ENCODE measurements at places on chromosomes 2 and 18.

DNA sequence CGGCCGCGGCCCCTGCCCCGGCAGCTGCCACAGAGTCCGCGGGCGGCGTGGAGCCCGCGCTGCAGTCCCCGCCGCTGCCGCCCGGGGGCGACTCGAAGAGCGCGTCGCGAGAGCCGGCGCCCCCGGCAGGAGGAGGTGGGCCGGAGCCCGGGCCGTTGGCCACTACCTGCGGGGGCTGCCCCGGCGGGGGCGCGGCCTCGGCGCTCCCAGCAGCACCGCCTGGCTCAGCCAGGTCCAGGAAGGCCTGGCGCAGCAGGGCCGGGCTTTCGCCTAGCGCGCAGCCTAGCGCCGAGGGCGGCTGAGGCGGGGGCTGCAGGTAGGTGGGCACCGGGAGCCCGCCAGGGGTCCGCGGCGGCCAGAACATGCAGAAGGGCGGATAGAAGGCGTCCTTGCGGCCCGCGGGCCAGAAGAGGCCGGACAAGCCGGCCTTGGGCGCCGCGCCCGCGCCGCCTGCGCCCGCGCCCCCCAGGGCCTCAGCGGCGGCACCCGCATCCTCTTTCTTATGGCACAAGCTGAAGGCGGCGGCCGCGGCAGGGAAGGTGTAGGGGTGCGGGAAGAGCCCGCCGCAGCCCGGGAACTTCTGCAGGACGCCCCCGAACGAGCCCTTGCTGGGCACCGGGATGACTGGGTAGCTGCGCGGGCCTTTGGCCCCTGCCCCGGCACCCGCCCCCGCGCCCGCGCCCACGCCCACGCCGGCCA lies 3.9 kb downstream of the SKOR2 start:
- DNase-seq: no peak

- no peak for DNase-seq
Observed at GRCh38 chr2:8421658-8422449, 260.0 kb upstream of the ID2 start.

DNA sequence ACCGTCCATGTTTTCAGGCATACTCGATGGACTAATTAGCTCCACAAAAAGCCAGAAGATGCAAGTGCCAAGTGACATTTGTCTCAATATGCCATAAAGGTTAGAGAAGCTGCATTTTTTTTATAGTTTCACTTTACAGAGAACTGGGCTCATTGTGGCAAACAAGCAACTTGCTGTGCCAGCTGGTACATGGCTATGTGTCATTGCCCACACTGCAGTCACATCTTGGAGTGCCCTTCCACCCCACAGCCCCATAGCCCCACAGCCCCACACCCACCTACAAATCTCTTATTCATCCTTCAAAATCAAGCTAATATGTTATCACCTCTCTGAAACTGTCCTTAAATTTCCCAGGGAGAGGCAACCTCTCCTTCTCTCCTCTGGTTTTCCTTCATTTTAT lies 451.9 kb downstream of the ARHGAP15 start:
- no peak for DNase-seq

DNA sequence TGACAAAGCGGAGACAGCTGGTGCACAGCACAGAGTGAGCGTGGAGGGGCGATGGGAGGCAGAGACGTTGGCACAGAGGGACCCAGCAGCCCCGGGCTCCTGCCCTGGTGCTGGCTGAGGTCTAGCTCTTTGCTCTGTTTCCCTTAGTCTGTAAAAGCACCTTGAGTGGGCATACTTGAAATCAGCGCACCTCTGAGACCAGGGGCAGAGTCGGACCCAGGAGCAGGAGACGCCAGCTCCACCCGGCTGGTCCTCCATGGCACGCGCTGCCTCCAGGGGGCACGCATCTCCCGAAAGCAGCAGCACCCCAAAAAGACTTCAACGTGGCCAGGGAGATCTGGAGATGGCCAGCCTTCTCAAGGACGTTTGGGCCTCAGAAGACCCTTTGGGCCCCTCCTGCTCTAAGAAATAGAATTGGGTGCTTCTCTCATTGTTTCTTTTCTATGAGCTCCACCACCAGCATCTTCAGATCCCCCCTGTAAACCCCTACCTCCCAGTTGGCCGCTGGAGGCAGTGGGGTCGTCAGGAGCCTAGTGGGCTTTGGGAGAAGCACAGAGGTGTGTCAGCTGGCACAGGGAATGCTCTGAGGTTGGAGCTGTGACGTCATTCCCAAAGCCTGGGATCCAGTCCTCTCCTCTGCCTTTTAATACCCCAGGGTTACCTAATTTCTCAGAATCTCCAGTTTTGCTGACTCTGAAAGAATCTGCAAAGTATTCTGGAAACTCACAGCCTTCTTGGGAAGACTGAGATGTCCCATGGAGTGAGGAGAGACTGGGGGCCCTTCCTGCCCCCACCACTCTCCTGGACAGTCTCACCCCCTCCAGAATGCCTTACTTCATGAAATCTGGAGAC lies 58.9 kb downstream of the CIB4 start:
- no peak for DNase-seq

Measured in right atrium auricular region (tissue), 2 donors.